ENCODE measurements at places on chromosomes 2 and 18. TPM values are rescaled to one million over a fixed set of nuclear protein-coding genes. Genes with fewer than 3 reads are reported as not detected.

GRCh38 chr2:136916131-136916530 is 150.8 kb downstream of the THSD7B start:
- H3K27ac ChIP-seq = no peak overlapping the region
- DNase-seq = no peak
- H3K36me3 ChIP-seq = no peaks in the 10 kb centered on the region
- H3K4me1 ChIP-seq = no peaks in the 10 kb centered on the region
- no peak overlapping the region for H3K4me3 ChIP-seq

GRCh38 chr2:228657807-228658402 is 476.4 kb upstream of the SPHKAP start:
- H3K4me3 ChIP-seq = no peak overlapping the region
- no peaks in the 10 kb centered on the region for H3K36me3 ChIP-seq
- H3K4me1 ChIP-seq = no peaks in the 10 kb centered on the region
- H3K27ac ChIP-seq = no peak overlapping the region
- H3K27me3 ChIP-seq = no peaks in the 10 kb centered on the region

DNA sequence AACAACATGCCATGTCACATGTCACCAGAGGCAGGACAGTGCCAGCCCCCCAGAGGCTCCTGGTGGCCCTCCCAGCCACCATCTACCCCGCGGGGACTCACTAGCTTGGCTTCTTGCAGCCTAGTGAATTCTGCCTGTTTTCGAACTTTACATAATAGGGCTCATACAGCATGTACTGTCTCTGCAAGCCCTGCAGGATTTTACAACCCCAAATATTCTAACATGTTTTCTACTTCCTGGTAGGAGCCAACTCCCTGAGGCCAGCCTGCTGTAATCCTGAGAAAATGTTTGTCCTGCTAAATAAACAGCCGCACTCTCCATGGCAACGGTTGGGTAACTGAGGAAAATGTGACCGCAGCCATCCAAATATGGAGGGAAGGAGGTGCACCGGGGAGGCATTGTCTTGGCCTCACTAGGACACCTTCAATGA is 2.7 kb downstream of the PER2 start:
- H3K4me1 ChIP-seq = peaks cover 61% of the 10 kb centered on the region
- H3K36me3 ChIP-seq = no peaks in the 10 kb centered on the region
- no peak overlapping the region for H3K4me3 ChIP-seq
- no peaks in the 10 kb centered on the region for H3K27me3 ChIP-seq
- DNase-seq = peak; percentile 87

GRCh38 chr2:71630454-71631328 is 177.3 kb downstream of the DYSF start:
- no peak overlapping the region for H3K4me3 ChIP-seq
- DNase-seq = no peak
- H3K27me3 ChIP-seq = no peaks in the 10 kb centered on the region
- no peaks in the 10 kb centered on the region for H3K4me1 ChIP-seq
- H3K27ac ChIP-seq = no peak overlapping the region
- no peaks in the 10 kb centered on the region for H3K36me3 ChIP-seq

- H3K27ac ChIP-seq = no peak overlapping the region
- no peaks in the 10 kb centered on the region for H3K27me3 ChIP-seq
These were observed 278.3 kb upstream of the LRATD1 start for GRCh38 chr2:14354231-14354630.

DNA sequence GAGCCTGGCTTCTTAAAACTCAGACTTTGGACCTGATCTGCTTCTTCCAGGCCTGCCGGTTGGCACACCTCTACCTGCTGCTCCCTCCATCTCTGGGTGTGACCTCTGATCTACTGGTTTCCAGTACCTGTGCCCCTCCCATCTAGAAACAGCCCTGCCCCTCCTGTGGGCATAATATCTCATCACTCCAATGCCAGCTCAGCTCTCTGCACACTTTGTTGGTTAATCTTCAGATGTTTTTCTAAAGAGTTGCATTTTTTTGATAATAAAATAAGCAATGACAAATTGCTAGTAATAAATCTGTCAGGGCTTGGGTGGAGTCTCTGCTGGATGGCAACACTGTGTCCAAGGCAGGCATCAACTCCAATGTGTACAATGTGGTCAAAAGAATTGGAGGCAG is 89.6 kb upstream of the PPP1CB start:
- H3K27me3 ChIP-seq = no peaks in the 10 kb centered on the region
- peak overlapping the region; percentile 84 for H3K27ac ChIP-seq
- no peak overlapping the region for H3K4me3 ChIP-seq
- H3K36me3 ChIP-seq = no peaks in the 10 kb centered on the region

GRCh38 chr2:222040333-222040732 is 258.5 kb downstream of the PAX3 start:
- no peak for DNase-seq
- H3K36me3 ChIP-seq = no peaks in the 10 kb centered on the region
- no peaks in the 10 kb centered on the region for H3K4me1 ChIP-seq
- no peak overlapping the region for H3K4me3 ChIP-seq
- H3K27ac ChIP-seq = no peak overlapping the region

Gene NDC80
- total RNA-seq = 8.4 TPM

Gene THUMPD2
- total RNA-seq = 15.4 TPM

All from testis (tissue), 5 donors.